ENCODE measurements at places on chromosomes 16 and 17.

- no peak for DNase-seq
Measured at GRCh38 chr17:9322326-9322725, 253.3 kb downstream of the STX8 start.

DNA sequence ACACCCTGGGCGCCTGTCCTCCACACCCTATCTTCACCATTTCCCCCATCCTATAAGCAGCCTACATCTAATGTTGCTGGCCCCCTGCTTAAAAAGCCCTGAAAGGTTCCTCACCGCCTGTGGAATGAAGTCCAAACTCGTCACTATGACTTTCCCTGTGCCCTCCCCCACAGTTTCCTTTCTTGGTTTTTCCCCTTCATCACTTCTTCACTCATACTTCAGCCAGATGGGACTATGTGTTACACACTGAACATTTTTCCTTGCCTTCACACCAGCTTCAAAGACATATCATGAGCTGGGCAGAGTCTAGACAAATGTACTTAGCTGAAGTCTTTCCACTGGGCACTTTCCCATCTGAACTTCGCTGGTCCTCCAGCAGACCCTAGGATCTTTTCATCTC lies 1.5 kb upstream of the MARCHF10 start:
- no peak for DNase-seq

- DNase-seq, result no peak
Measured at GRCh38 chr17:67400193-67400592, 23.1 kb downstream of the PITPNC1 start.

DNA sequence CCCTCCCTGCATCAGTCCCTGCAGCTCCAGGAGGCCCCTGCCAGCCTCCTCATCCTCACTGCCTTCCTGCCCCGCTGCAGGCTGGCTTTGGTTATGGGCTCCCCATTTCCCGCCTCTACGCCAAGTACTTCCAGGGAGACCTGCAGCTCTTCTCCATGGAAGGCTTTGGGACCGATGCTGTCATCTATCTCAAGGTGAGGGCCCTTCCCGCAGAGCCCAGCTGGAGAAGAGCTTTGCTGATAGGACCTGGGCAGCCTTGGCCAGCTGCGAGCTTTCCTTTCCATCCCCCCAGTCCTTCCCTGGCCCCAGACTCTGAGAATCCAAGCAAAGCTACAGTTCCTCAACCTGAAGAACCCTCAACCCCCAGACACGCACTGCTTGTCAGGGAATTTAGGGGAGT lies 14.1 kb downstream of the PDK2 start:
- no peak for DNase-seq

DNA sequence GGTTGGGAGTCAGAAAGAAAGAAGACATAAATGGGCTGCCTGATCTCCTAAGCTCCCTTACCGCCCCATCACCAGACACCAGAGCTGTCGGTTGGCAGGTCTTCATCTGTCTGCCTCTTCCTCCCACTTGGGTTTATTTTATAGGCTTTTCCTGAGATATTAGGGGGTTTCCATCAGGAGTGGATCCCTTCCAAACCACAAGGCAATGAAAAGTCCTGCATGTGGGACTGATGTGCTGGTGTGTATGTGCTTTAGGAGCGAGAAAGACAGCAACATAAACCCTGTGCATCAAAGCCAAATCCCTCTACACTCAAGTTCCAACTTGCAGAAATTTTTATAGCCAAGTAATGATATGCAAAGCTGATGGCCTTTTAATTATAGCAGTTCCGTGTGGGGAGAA lies 389.5 kb downstream of the SLC39A11 start:
- DNase-seq, result no peak

GRCh38 chr17:81400154-81400977 lies 5.1 kb downstream of the BAHCC1 start:
- peak; percentile 54 for DNase-seq

DNA sequence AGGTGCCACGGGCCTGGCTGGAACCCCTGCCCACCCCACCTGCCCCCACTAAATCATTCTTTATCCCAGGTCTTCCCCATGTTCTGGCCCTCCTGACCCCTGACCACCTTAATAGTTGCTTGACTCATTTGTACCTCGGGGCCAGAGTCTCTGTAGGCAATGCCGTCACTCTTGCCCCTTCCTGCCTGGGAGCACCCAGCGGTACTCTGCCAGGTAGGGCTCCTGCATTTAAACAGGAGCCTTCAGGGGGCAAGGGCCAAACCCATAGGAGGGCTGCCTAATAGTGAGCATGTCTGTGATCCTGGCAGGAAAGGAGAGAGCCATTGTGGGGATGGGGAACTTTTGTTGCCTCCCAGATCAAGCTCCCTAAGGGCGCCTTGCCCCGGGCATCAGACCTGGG lies 8.8 kb upstream of the ITGA3 start:
- DNase-seq, result no peak

DNA sequence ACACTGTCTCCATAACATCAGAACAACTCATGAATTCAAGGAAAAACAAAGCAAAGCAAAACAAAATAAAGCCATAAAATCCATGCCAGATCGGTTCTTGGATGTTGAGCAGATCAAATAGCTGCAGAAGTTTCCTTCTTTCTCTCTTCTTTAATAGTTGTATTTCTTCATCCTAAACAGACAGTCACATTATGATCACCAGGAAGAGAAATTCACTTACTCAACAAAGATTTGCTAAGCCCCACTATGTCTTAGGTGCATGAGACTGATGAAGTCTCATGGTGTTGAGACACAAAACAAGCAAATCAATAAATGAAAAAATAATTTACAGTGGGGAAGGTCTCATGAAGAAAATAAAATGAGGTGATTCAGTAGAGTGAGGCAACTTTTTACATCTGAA lies 72.8 kb downstream of the WIPI1 start:
- no peak for DNase-seq

GRCh38 chr17:20797292-20797691 lies 217.8 kb downstream of the CDRT15L2 start:
- no peak for DNase-seq

DNA sequence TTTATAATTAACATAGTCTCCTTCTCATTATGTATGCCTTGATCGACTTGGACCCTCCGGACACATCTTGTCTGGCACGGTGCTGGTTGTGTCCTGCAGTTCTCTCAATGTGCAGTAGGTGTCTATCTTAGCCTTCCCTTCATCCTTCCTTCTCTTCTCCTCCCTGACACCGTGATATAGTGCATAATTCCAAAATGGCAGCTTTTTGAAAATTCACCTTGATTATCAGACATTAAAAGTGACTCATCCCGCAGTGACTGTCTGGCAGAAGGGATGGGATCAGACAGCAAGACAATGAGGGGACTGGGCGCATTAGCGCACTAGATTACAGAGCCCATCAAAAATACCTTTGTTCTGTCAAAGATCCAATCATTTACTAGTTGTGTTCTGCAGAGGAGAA lies 70.0 kb upstream of the PMFBP1 start:
- DNase-seq, result peak; percentile 35

- no peak for DNase-seq
Measured at GRCh38 chr16:17658881-17659280, 188.1 kb upstream of the XYLT1 start.

DNA sequence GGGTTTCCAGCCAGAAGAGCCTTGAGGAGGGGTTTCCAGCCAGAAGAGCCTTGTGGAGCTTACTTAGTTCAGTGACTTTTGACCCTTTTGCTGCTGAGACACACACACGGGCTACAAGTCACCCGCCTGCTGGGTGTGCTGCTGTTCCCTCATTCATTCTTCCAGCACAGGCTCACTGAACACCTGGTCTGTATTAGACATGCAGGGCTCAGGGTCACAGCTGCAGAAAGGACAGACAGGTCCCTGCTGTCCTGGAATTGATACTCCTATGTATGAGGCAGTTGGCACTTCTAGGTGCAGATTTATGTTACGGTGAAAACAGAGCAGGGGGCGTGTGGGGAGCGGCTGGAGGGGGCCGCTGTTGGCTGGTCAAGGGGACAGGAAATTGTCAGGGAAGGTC lies 6.8 kb downstream of the CACNG4 start:
- DNase-seq, result no peak

DNA sequence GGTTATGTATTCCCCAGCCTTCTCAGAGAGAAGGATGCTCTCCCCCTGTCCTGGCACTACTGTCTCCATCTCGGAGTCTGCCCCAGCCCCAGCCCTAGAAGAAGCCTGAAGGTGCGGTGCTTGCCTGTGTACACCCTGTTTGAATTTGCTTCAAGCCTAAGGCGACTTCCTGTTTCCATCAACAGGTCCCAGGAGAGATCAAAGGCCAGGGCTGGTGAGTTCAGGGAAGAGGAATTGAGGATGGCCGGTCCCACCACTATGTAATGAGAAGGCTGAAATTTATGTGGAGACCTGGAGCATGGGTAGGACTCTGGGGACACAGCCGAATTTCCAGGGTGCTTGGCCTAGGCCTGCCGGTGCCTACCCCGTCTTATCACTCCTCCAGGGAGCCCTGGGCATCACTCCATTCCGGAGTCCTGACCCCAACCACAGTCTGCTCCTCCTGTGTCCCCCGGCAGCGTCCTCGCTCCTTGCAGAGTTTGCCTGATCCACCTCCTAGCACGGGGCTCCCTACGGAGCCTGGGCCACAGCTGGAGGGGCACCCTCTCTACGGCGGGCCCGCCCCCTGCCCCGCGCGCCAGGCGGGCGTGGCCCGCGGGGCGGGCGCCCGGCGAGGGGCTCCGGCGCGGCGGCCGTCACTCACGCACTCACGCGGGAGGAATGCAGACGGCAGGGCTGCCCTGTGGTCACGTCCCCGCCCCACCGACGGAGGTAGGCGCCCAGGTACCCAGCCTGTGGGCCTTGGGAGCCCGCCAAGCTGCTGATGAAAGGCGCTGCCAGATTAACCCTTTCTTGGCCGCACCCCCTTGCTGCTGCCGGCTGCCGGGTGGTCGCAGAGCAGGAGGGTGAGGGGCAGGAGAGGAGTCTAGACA lies 53.8 kb upstream of the TAC4 start:
- peak; percentile 60 for DNase-seq

DNA sequence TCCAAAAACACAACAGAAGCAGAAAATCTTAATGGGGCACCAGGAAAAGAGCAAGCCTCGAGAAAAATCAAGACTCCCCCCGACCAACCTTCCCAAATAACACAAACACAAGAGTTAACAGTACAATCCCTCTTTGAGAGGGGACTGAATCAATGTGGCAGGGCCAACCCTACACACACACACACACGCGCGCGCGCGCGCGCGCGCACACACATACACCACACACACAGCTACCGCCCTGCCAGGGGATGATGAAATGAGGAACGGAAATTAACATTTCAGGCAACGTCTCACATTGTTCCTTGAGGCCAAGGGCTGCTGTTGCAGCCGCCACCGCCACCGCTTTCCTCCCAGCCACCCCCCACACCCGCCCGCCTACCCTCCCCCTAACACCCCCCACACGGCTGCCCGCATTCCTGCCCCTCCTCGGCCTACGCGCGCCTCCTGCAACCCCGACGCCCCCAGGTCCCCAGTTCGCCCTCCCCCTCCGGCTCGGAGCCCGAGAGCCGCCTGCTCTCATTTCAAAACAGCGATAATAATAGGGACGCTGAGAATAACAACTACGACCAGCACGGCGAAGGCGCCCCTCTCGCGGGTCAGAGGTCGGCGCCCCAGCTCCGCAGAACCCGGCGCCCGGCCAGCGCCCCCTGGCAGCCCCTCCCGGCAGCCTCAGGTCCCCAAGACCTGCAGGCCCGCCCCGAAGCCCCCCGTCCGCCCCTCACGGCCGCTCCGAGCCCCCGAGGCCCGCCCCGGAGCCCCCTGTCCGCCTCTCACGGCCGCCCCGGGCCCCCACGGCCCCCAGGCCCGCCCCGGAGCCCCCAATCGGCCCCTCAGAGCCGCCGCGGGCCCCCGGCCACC lies 1.1 kb downstream of the ANKRD11 start:
- DNase-seq, result peak; percentile 88

DNA sequence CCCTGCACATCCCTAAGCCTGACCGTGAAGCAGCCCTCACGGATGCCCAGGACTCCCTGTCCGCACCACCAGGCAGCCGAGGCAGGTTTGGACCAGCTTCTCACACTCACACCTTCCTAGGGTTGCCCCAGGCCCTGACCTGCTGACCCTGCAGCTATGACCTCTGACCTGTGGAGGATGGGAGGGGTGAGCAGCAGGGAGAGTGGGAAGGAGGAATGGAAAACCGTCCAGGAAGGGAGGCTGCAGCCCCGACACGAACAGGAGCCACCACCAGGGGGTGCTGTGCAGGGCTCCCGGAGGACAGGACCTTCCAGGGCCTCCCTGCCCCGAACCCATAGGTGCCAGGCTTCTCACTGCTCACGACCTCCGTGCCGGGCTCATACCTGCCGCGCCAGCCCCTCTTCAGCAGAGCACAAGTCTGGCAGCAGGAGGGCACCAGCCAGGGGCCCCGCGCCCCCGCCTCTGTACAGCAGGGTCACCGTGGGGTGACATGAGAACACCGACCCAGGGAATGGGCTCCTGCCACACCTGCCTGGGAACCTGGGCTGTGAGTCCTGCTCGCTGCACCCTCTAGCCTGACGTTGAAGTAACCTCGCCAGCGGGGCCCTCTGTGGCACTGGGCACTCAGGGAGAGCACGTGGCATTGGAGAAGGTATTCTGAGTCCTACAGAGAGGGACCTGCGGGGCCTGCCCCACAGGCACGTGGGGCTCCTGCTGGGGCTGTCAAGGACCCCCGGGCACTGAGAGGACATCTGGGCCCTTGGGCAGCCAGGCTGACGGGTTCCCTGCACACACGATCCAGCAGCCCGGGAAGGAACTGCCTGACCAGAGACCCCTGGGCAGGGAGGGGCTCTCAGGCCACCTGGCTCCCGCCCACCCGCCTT lies 37.6 kb downstream of the CTU2 start:
- peak; percentile 86 for DNase-seq

DNA sequence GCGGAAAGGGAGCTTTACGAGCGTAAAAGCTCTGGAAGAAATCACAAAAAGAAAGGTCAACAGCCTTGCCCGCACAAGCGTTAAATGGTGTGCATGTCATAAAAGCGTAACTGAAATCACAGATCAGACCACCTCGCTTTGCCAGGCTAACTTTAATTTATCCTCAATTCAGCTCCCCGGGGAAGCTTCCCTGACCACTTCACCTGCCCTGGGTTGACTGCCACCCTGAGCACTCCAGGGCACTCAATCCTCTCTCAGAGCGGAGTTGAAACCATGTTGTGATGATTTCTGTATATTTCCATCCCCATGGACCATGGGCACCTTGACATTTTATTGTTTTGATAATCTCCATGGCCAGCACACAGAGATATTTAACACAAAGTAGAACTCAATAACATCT lies 16.1 kb upstream of the NAGS start:
- DNase-seq, result no peak

DNA sequence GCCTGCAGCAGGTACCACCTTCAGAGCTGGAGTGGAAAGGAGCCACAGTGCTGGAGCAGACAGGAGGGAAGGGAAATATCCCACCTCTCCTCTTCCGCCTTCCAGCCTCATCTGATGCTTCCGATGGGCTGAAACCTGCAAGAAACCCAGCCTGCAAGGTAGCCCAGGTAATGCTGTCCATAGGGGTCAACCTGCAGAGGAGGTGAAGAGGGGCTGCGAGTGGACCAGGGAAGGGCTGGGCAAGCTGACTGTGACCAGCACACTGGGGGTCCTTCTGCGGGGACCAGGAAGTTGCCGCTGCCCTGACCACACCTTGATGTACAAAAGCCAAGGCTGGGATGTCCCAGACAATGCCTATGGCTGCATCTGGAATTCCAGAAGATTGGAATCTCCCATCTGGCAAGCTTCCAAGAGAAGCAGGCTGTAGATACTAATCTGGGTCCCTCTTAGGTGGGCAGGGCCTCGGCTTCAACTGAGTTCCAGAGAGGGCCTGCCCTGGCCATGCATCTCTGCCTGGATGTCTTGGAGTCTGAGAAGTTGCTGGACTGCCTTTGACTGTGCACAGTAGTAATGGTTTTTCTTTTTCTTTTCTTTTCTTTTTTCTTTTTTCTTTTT lies 5.8 kb downstream of the FOXL1 start:
- DNase-seq, result no peak

GRCh38 chr17:81453712-81454111 lies 58.5 kb downstream of the BAHCC1 start:
- no peak for DNase-seq

Measured in body of pancreas (tissue), 4 donors.